ENCODE measurements at places on chromosomes 3 and 15. TPM values are rescaled to one million over a fixed set of nuclear protein-coding genes. Genes with fewer than 3 reads are reported as not detected.
A peak's percentile ranks its signal among the peaks of the same experiment; 100 is the strongest.

DNA sequence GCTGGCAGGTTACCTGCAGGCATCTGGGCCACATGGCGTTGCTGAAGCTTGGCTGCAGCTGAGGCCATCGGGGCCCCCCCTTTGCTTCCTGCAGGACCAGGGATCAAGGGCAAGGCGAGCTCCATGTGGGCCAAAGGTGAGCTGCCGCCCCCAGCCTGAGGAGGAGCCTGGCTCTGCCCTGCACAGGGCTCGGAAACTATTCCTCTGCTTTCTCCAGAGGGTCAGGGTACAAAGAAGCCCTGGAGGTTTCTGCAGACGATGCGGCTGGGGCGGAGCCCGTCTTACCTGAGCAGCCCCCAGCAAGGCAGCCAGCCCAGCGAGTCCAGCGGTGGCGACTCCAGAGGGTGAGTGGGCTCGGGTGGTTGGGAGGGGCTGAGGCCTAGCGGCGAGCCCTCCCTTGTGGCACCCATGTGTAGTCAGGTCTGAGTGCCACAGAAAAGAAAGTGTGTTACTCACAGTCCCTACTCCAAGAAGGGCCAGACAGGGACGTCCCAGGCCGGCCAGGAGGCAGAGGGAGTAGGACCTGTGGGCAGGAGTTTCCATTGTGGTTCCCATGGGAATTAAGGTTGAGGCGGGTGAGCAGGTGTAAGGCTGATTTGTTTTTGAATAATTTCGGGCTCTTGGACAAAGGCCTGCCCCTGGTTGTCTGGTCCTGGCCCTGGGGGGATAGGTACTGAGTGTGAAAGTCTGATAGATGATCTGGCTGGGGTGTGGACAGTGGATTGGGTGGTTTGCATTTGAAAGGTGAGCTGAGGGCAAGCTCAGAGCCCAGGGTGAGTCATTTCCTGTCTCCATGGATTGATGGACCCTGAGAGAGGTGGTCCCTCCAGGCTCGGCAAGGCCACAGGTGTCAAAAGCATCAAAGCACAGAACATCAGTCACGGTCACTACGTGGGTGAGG, 25.4 kb downstream of the CFAP100 start:
- DNase-seq: peak; percentile 69

- DNase-seq: no peak
These were observed 38.0 kb downstream of the KIF9 start for GRCh38 chr3:47244531-47245100.

- DNase-seq: no peak
These were observed 50.0 kb downstream of the RASGRP1 start for GRCh38 chr15:38514601-38515000.

Gene MAPKBP1
- 8.2 TPM for total RNA-seq

Gene ADAMTS17
- total RNA-seq: 0.55 TPM

All from H7 (cell line).